Ureter (tissue), 1 donor: ENCODE measurements at places on chromosomes 12 and 14. TPM values are rescaled to one million over a fixed set of nuclear protein-coding genes. Genes with fewer than 3 reads are reported as not detected.

GRCh38 chr12:51848326-51848727 is at the start of gene FIGNL2:
FIGNL2 (minus strand) TSS chr12:51848718; CDS start chr12:51822413, 26,305 bp downstream.
- DNase-seq: no peak

The AQP2 gene
- total RNA-seq: 0.70 TPM

- DNase-seq: no peak
Observed at GRCh38 chr14:24147761-24148428, 597 bp downstream of the RNF31 start.

DNA sequence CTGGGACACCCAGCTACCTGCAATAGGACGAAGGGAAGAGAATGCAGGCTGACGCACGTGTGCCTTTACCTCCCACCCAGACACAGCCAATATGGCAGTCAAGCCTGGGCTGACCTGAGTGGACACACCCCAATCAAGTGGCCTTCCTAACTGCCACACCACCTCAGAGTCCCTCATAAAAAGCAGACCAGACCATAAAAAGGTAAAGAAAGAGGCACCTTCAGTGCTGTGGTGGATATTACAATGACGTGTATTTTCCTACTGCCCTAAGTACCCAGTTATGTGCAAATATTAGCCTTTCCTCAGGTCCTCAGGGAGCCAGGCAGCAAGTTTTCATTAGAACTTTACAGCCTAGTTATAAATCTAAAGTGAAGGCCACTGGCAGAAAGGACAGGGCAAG is 75.8 kb downstream of the KCNK10 start:
- no peak for DNase-seq

GRCh38 chr14:104700747-104701217 is 11.4 kb downstream of the INF2 start:
- DNase-seq: no peak

DNA sequence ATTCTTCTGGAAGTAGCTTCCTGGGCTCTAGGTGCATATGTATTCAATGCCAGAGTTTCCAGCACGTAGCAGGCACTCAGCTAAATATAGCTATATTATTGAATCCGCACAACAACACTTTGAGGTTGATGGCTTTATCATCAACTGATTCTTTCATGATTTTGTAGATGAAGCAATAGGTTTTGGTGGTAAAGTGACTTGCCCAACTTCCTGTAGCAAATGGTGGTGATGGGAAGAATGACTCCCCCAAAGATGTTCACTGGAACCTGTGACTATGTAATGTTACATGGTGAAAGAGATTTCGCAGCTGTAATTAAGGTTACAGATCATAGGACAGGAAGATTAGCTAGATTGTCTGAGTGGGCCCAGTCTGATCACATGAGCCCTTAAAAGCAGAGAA is 3.2 kb downstream of the TDRD9 start:
- DNase-seq: no peak

DNA sequence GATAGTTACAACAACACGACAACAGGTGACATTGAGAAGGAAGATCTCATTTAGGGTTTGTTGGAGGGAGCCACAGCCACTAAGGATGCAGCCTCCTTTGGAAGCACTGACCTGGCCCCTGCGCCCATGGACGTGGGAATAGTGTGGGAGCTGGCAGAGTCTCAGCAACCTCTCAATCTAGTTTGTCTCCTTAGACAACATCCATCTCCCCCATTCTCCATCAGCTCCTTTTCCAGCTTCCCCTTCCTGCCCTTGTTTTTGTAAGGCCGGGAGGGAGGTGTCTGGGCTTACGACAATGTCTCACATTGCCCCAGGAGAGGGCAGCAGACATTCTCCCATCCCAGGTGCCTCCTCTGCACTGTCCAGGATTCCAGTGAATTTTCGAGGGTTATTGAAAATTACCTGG is 170.2 kb upstream of the PZP start:
- DNase-seq: no peak

GRCh38 chr12:113368331-113368730 is 9.9 kb downstream of the PLBD2 start:
- DNase-seq: no peak

The MUCL1 gene
- total RNA-seq: not detected

DNA sequence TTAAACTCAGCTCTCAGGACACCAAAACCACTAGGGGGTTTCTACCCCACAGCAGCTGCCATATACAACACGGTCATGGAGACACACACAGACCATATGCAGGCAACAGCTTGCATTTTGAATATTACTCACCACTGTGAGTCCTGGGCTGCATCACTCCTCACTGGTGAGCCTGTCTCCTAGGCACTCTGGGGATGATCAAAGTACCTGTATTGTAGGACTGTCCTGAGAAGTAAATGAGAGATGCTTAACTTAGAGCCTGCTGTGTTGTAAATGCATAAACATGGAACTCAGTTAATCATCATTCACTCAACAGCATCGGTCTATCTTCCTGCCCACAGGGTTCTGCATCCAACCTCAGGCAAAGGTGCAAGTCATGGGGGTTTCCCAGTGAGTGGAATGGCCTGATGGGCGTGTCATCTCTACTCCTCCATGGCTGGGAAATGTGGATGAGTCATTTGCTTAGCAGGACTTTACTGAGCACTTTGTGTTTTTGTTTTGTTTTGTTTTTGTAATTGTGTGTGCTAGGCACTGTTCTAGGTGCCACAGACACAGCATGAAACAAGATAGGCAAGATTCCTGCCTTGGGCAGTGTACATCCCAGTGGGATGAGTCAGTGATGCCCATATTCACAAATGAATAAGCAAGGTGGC is 1141.2 kb upstream of the TMEM132C start:
- DNase-seq: no peak

DNA sequence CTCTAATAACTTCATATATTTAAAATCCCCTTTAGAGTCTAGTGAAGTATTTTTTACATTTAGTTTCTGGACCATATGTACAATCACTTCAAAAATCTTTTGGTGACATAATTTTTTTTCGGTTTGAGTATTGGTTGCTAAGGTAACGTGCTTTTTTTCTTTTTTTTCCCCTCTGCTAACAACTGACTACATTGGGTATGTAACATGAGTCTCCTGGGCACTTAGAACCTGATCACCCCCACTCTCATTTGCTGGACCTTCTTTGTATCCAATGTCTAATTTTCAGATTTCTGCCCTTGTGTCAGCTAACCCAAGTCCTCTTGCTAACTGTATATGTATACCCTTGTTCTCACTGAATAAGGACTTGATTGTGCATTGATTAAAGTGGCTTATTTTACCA is 592.9 kb upstream of the FLRT2 start:
- no peak for DNase-seq

The LMNTD1 gene
- not detected for total RNA-seq

The NEUROD4 gene
- total RNA-seq: not detected

GRCh38 chr14:100837805-100838350 is 12.0 kb downstream of the MEG3 start:
- no peak for DNase-seq

- no peak for DNase-seq
Observed at GRCh38 chr12:13219320-13219719, 22.8 kb downstream of the EMP1 start.

The GPR65 gene
- total RNA-seq: 1.3 TPM

The NYNRIN gene
- total RNA-seq: 32.7 TPM

- no peak for DNase-seq
Observed at GRCh38 chr14:69363055-69363454, 35.0 kb downstream of the ERH start.

- no peak for DNase-seq
Observed at GRCh38 chr12:131908092-131909080, 14.0 kb downstream of the ULK1 start.

DNA sequence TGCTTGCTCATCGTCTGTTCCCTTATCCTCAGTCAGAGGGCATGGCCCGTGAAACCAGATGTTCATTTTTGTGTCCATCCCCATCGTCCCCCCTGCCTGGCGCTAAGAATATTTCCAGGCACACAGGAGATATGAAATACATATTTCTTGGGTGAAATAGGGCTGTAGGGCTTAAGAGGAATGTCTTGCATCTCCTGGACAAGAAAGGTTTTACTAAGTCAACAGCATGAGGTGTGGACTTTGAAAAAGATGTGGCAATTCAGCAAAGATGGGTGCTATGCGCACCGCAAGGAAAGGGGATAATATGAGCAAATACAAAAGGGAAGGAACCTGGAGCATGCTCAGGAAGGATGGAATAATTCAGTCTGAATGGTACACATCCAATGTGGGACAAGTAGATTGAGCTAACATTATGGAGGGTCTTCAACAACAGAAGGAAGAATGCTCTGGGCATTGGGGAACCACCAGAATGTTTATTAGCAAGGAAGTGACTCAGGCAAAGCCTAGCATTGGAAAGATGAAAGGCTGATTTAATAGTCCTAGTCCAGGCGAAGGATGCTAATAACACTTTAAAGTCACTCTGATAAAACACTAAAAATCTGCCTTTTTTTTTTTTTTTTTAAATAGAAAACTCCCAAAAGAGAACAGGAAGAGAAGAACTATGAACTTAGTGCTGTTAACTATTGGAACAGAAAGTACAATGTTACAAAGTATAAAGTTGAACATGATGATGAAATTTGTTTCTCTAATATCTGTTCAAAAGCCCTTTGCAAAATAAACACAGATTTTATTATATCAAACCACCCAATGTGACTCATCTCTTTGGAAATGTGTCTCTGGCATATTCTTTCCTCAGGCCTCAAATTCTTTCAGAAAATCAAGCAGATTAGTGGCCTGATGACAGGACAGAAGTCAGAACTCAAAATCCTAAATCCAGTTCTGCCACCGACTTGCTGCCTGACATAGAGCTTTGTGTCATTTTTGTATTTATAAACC is 449.5 kb downstream of the BCAT1 start:
- no peak for DNase-seq

- no peak for DNase-seq
Observed at GRCh38 chr12:43965899-43966298, 130.0 kb downstream of the TMEM117 start.

The CATSPERB gene
- total RNA-seq: 7.3 TPM

GRCh38 chr12:124188561-124189405 is 106.1 kb upstream of the RFLNA start:
- no peak for DNase-seq

DNA sequence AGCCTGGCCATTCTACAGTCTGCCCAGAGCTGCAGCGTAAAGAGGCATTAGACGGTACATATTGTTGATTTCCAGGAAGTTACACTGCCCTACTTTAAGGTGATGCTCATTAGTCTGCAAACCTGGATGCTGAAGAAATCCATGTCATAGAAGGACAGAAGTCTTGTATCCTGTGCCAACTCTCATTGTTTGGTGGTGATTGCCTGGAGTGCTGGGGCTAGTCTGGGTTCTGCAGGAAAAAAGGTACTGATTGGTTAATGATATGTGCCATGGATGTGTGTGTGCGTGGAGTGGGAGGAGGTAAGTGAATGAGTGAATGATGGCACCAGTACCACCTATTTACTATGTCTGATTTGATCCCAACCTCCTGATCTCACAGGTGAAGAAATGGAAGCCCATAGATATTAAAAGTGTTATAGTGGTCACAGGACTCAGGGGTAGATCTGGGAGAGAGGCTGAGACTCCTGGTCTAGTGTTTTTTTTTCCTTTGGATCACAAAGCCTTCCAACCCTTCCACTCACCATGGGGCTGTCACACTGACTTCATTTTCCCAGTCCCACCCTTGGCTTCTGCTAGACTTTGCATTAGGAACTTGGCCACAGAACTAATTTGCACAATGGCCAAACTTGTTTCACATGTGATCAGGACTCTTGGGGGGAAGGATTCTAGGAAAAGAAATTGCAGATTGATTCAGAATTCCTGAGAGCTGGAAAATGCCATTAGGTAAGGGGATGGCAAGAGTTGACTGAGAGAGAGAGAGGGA is 96.1 kb downstream of the TMX1 start:
- DNase-seq: no peak

The HNRNPC gene
- total RNA-seq: 591 TPM

DNA sequence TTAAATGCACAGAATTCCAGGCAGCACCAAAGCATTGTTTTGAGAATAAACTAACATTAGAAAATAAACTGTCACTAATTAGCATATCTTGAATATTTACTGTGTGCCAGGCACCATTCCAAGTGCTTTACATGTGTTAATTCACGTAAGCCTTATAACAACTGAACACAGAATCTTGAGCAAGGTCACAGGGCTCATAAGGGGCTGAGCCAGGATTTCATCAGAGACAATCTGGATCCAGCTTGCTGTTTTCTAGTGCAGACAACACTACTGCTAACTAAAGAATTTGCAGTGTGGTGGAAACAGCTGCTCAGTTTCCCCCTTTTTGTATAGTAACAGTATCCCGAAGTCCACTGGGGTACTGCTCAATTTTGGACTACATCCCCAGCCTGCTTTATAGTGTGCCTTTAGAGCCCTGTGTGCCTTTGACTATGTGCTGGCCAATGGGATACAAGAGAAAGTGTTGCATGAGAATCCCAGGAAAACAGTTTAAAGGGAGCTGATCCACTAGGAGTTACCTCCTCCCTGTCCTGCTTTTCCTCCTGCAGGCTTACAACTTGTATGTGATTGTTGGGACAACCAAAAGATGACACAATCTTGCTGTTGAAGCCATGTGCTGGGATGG is 36.0 kb upstream of the RMST start:
- DNase-seq: no peak

GRCh38 chr12:71691504-71692129 is 5.7 kb downstream of the TMEM19 start:
- no peak for DNase-seq
